ENCODE measurements at places on chromosomes 3 and 15. TPM values are rescaled to one million over a fixed set of nuclear protein-coding genes. Genes with fewer than 3 reads are reported as not detected.

- no peak for DNase-seq
- no peak overlapping the region for H3K4me3 ChIP-seq
- H3K36me3 ChIP-seq = no peaks in the 10 kb centered on the region
- no peaks in the 10 kb centered on the region for H3K4me1 ChIP-seq
These were observed 98.6 kb downstream of the RPL39L start for GRCh38 chr3:187040516-187041361.

GRCh38 chr3:148901987-148902791 lies 37.1 kb downstream of the CPA3 start:
- no peak for DNase-seq
- H3K4me1 ChIP-seq = no peaks in the 10 kb centered on the region
- H3K4me3 ChIP-seq = no peak overlapping the region
- H3K27ac ChIP-seq = no peak overlapping the region
- H3K36me3 ChIP-seq = no peaks in the 10 kb centered on the region
- H3K27me3 ChIP-seq = no peaks in the 10 kb centered on the region

- H3K4me3 ChIP-seq = no peak overlapping the region
- no peak overlapping the region for H3K27ac ChIP-seq
- DNase-seq = no peak
- no peaks in the 10 kb centered on the region for H3K36me3 ChIP-seq
- no peaks in the 10 kb centered on the region for H3K4me1 ChIP-seq
These were observed 105.6 kb upstream of the HES1 start for GRCh38 chr3:194030372-194030771.

GRCh38 chr15:70219966-70220365 lies 122.2 kb upstream of the TLE3 start:
- no peak overlapping the region for H3K4me3 ChIP-seq
- no peak for DNase-seq
- H3K27me3 ChIP-seq = no peaks in the 10 kb centered on the region
- H3K36me3 ChIP-seq = no peaks in the 10 kb centered on the region

DNA sequence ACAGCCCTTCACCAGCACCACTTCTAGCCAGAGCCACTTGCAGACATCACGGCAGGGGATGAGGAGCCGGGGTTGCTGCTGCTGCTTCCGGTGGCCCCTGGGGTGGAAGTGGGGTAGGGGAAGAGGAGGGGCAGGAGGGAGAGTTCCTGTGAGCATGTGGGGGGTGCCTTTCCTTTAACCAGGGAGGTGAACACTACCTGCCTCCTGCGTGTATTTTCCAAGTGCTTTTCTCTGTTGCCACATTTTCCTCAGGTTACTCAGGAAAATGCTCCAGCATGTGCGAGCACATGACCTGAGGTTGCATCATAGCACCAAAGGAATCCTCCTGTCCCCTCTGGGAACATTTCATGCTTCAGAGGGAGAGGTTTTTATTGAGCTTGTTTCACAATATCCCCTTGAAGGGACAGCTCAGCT lies 12.2 kb upstream of the SACM1L start:
- no peak for DNase-seq
- H3K4me1 ChIP-seq = peaks cover 16% of the 10 kb centered on the region
- H3K27ac ChIP-seq = no peak overlapping the region
- H3K27me3 ChIP-seq = no peaks in the 10 kb centered on the region

DNA sequence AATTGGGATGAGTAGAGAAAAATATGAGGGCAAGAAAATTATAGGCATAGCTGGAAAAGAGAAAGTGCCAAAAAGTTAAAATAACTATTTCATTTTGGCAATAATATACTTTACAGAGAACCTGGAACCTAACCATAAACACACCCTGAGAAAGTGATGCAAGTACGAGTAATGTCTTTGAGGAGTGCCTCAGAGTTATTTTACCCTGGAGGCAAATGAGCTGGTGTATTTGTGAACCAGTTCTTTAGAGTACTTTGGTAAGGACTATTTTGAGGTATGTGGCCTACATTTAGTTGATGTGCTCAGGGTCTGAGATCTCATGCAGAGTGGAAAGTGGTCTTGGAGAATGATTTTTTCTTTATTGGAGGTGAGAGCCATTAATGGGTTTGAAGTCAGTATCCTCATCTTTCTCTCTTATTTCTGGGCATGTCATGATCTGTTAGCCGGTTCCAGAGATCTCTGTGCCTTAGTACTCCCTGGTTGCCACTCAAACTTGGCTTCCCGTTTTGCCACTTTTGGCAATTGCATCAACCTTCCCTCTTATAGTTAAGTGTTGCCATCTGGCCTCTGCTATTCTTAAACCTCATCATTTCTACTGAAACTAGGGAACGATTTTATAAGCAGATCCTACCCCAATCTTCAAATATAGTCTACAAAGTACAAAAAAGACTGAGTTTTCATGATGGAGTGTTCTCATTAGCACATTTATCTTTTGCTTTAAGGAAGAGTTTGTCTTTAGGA lies 145.7 kb downstream of the EPHA6 start:
- H3K27ac ChIP-seq = no peak overlapping the region
- H3K27me3 ChIP-seq = no peaks in the 10 kb centered on the region
- no peak overlapping the region for H3K4me3 ChIP-seq

The GRK7 gene
- 0.12 TPM for polyA plus RNA-seq

The RTP1 gene
- polyA plus RNA-seq = 0.59 TPM

- no peak overlapping the region for H3K4me3 ChIP-seq
- no peaks in the 10 kb centered on the region for H3K4me1 ChIP-seq
- DNase-seq = no peak
- H3K27ac ChIP-seq = no peak overlapping the region
- H3K36me3 ChIP-seq = no peaks in the 10 kb centered on the region
These were observed 11.1 kb downstream of the LRCH3 start for GRCh38 chr3:197801891-197802778.

DNA sequence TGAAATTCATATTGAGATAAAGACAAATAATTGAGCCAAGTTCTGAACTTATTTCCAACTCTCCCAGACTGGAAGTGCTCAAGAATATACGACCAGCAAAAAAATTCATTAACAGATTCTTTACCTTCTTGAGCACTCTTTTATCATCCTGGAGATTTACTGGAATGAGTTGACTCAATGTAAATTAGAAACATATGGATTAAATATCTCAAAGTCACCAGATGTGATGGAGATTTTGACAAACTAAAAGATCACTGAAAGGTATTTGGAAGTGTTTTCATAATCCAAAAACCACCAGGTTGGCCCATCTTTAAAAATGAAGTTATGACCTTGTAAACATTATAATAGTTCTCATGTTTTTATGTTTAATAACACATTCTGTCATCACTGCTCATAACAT lies 433.2 kb upstream of the RASGRP1 start:
- no peak for DNase-seq
- H3K4me3 ChIP-seq = no peak overlapping the region
- H3K27ac ChIP-seq = no peak overlapping the region
- no peaks in the 10 kb centered on the region for H3K4me1 ChIP-seq
- H3K27me3 ChIP-seq = no peaks in the 10 kb centered on the region

DNA sequence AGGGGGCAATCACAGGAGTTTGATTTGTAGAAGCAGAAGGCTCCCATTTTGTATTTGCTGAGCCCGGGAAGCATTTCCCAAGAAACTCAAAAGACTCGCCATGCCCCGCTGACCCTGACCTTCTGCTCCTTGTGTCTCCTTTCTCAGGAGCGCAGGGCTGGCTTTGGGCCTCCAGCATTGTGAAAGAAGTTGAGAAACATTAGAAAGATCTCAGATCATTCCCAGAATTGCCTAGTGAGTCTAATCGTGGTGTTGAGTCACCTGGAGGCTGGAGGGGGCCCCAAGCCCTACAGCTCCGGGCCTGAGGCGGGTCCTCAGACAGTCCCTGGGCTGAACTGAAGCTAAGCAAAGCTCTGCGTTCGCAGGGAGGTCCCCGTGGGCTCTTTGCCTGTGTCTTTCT lies 10.9 kb upstream of the PIGZ start:
- no peak for DNase-seq
- H3K4me1 ChIP-seq = no peaks in the 10 kb centered on the region
- H3K36me3 ChIP-seq = no peaks in the 10 kb centered on the region
- H3K27me3 ChIP-seq = no peaks in the 10 kb centered on the region
- no peak overlapping the region for H3K4me3 ChIP-seq

DNA sequence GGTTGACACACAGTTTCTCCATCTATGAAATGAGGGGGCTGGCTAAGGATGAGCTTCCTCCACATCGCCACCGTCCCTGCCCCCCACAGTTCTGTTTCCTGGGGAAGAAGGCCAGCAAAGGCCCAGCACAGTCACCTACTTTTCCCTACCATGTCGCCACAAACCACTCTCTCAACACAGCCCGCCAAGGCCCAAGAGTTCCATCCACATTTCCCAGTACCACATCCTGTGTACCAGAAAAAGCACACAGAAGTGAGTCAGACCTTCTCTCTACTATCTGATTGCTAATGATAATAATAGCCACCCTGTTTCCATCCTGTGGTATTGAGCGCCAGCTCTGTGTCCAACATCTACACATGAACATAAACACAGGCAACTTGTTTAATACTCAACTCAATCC lies 30.3 kb upstream of the C15orf39 start:
- H3K36me3 ChIP-seq = no peaks in the 10 kb centered on the region
- no peaks in the 10 kb centered on the region for H3K27me3 ChIP-seq
- DNase-seq = no peak
- no peak overlapping the region for H3K27ac ChIP-seq

The SOX14 gene
- not detected for polyA plus RNA-seq
